Activated CD4-positive, alpha-beta T cell treated with anti-CD3 and anti-CD28 coated beads, Interleukin-2, amount 50 U/mL, for 16 hours (primary cell): ENCODE measurements at places on chromosomes 13 and 19.

DNA sequence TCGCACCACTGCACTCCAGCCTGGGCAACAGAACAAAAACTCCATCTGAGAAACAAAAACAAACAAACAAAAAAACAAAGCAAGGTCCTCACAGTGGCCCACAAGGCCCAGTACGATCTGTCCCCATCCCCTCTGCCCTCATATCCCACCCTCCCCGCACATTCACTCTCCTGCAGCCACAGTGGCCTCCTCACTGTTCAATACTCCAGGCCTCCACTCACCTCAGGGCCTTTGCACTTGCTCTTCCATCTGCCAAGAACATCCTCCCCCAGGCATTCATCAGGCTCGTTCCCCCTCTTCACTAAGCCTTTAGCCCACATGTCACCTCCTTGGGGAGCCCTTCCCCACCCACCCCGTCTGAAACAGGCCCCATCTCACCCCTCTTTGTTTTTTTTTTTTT lies 4.6 kb downstream of the TMEM143 start:
- DNase-seq, result no peak

GRCh38 chr13:99374169-99374991 lies 67.2 kb upstream of the GPR183 start:
- DNase-seq, result no peak

GRCh38 chr13:30033681-30034457 lies 183.5 kb upstream of the UBL3 start:
- DNase-seq, result no peak

- no peak for DNase-seq
Observed at GRCh38 chr19:13040232-13040947, 45.1 kb downstream of the NFIX start.

DNA sequence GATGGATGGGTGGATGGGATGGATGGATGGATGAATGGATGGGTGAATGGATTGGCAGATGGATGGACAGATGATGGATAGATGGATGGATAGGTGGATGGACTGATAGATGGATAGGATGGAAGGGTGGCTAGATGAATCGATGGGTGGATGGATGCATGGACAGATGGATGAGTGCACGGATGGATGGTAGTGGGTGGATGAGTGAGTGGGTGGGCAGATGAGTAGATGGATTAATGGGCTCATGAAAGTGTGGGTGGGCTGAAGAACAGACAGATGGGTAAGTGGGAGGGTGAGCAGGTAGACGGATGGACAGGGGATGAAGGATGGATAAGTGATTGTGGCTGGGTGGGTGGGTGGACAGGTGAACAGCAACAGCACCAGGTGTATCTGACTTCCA lies 5.7 kb downstream of the SEMA6B start:
- no peak for DNase-seq

DNA sequence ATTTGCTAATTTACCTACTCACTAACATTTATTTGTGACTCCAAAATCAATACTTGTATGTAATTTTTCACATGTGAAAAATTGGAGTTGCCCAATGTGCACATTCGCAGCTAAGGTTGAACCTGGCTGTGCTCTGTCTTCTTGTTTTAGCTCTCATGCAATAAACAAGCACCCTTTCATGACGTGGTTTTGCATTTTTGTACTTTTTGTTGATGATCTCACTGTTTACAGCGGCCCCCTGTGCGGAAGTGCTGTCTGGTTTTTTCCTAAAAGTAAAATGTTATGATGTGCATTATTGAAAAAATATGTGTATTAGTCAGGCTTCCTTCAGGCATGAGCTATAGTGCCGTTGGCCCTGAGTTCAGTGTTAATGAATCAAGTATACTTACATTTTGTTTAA lies 18.1 kb downstream of the DGKH start:
- DNase-seq, result no peak

DNA sequence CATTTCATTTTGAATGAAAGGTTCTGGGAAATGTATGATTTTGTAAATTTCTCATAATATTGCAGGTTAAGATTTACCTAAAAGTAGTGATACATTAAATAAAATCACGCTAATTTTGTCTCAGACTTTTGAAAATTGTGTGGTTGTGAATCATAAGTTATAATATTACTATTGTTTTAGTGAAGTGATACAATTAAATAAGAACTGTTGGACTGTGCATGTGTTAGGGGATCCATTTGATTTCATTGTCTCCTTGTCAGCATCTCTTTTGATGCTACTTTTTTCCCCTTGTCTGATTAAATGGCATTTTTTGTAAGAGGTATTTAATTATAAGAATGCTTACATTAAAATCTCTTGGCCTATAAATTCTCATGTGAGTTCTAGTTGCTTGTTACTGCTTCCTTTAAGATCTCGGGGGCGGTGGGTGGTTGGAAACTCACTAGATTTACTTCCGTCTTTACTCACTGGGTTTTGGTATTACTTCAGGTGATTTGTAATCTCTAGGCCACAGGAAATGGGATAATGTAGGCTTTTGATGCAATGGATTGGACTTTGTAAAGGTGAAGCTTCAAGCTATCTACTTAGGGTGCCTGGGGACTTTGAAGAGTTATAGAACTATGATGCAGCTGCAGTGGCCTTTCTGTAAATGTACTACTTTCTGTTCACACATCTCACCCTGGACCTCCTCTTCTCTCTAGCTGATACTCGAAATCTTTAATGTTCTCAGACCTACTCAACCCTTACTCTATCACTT lies 66.5 kb downstream of the PAN3 start:
- DNase-seq, result peak; percentile 56

DNA sequence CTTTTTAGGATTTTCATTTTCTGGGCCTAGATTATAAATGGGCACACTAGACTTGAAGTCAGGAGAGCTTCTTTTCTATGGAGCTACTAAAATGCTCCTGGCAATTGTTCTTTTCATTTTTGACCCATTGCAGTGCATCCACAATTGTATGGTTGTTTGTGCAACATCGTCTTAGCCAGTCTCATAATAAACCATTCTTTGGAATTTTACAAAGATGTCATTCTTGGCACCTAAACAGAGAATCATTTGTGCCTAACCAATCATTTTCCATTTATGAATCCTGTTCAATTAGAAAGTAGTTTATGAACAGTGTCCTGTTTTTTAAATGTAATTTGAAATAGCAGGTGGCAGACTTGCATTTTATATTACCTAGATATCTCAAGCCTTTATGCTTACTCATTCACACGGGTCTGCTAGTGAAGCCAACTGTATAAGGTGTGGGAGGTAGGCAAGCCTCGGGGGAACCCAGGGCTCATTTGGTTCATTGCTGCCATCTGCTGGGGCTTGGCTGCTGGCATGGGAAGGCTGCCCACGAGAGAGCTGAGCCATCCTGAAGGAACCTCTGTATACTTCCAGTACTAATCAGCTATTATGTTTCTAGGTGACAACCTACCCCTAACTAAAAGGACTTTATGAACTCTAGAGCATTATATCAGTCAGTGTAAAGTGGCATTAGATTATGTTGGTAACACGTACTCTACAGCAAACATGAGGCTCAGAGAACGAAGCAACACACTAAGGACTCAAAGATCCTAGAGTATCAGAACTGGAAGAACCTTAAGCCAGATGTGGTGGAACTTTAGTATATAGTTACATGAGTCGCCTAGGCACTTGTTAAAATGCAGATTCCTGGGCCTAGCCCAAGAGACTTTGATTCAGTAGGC lies 60.0 kb downstream of the TPT1 start:
- DNase-seq, result peak; percentile 56

GRCh38 chr13:28166257-28166656 lies 27.9 kb downstream of the PAN3 start:
- no peak for DNase-seq

- DNase-seq, result no peak
Observed at GRCh38 chr19:18059297-18059696, 27.4 kb downstream of the IL12RB1 start.
